DMS79 (cell line): ENCODE measurements at places on chromosomes 4 and X.

DNA sequence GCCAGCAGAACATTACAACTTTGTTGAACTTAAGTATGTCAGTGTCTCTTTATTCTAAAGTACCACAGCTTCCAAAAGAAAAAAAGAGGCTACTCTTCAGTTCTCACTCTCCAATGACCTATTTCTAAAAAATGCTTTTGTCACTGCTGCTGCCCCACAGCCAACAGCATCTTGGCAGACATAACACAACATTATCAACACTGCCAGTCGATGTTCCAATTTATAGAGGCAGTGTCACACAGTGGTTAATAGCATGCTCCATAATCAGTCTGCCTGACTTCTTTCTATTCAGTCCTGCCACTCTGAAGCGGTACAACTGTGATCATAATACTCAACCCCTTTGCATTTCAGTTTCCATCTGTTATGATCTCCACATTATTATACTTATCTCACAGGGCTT lies 69.2 kb downstream of the PLS3 start:
- DNase-seq, result no peak

GRCh38 chr4:80611678-80611979 lies 276.1 kb downstream of the CFAP299 start:
- peak; percentile 66 for DNase-seq

- DNase-seq, result no peak
These were observed 5.8 kb upstream of the GUCY2F start for GRCh38 chrX:109487640-109488039.

DNA sequence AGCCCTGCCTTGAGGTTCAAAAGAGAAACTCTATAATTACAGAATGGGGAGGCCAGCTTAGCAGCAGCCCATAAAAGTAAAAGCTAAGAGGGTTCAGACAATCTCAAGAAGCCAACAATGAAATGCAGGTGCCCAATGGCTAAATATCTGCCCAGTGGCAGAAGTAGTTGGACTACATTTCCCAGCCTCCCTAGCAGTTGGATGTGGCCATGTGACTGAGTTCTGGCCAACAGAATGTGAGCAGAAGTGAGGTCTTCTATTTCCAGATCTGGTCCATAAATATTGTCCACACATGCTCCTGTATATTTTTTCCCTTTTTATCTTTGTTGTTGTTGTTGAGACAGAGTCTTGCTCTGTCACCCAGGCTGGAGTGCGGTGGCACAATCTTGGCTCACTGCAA lies 127.9 kb upstream of the NHS start:
- no peak for DNase-seq

GRCh38 chr4:72418458-72418857 lies 150.6 kb downstream of the ADAMTS3 start:
- DNase-seq, result no peak

- DNase-seq, result no peak
These were observed 28.3 kb upstream of the MSANTD1 start for GRCh38 chr4:3220476-3221183.

DNA sequence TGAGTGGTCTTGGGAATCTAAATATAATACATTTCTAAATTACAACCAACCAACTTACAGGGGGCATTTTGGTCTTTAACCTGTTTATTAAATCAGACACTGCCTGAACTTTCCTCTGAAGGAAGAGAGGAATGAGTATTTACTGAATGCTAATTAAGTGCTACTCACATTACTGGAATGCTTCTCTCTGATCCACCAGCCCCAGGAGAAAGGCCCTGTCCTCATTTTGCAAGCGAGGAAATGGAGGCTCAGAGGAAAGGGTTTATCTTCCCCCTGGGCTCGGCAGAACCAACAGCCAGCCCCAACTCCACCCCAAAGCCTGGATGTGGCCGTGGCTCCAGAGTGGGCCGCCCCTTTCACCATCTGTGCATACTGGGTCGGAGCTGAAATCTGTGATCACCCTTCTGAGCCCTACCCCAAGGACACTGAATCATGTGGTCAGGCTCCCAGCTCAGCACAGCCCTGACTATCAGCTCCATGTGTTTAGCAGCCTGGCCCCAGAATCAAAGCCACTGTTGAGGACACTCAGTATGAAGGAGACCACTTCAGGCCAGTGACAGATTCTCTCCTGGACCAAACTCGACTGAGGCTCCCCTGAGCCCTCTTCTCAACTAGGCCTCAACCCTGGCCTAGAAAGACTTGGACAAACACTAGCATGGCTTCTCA lies 56.7 kb upstream of the ENPP6 start:
- no peak for DNase-seq

DNA sequence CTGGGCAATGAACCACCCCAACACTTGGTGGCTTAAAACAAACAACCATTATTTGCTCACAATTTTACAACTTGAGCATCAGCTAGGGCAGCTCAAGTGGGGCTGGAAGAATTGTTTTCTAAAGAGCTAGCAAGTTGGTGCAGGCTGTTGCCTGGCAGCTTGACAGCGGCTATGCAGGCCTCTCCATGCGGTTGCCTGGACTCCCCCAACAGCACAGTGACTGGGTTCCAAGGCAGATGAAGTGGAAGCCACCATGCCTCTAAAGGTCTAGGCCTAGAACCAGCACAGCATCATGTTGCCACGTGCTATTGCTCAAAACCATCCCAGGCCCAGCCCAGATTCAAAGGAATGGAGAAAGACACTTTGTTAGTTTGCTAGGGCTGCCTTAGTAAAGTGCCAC lies 114.8 kb downstream of the BCOR start:
- DNase-seq, result peak; percentile 61

- no peak for DNase-seq
These were observed 10.8 kb upstream of the GTPBP6 start for GRCh38 chrX:329291-329910.

GRCh38 chrX:155871934-155872333 lies 9.2 kb upstream of the VAMP7 start:
- DNase-seq, result no peak

DNA sequence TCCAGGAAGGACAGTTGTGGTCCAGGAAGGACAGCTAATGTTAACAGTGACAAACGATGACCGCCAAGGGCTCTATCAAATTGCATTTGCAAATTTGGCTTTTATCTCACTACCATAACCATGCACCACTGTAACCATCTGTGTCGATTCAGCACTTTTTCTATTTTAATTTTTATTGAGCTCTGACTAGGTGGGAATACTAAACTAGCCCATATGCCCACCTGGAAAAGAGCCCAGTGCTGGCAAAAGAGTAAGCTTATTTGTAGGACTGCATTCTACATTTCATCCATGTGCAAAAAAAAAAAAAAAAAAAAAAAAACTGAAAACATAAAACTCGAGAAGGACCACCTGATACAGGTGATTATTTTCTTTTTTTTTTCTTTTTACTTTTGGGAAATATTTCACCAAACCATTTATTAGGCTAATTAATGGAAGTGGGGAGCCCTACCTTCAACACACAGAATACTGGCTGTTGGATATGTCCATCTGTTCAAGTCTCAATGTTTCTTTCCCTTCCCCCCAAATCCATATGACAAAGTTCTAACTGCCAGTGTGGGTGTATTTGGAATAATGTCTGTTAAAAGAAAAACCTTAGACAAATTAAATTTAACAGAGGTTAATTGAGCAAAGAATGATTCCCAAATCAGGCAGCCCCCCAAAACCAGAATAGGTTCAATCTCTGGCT lies 99.5 kb upstream of the MXRA5 start:
- DNase-seq, result no peak
